PC-9 (cell line): ENCODE measurements at places on chromosomes 16 and 17.

DNA sequence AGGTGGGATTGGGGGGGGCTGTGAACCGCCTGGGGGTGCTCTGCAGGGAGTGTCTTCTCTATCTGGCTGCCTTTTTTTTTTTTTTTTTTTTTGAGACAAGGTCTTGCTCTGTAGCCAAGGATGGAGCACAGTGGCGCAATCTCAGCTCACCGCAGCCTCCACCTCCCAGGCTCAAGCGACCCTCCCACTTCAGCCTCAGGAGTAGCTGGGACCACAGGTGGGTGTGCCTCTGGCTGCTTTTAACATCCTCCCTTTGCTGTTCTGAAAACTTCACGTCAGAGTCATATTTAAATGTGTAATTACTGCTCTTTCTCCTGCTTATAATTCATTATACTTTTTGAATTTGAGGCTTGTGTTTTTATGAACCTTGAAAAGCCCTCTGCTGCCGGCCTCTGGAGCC is 78.4 kb downstream of the ZNF778 start:
- no peaks in the 10 kb centered on the region; the same call in 1 of the 2 replicates for H3K36me3 ChIP-seq
- peaks cover 15% of the 10 kb centered on the region for H3K4me1 ChIP-seq
- H3K4me3 ChIP-seq, result no peak overlapping the region
- DNase-seq, result no peak
- H3K27ac ChIP-seq, result no peak overlapping the region

GRCh38 chr17:48755356-48755755 is 26.8 kb upstream of the HOXB13 start:
- H3K4me1 ChIP-seq, result no peaks in the 10 kb centered on the region
- no peak overlapping the region for H3K4me3 ChIP-seq
- no peak for DNase-seq
- no peak overlapping the region for H3K27ac ChIP-seq
- no peaks in the 10 kb centered on the region for H3K36me3 ChIP-seq

- peaks cover 7% of the 10 kb centered on the region; the same call in 1 of the 2 replicates for H3K27me3 ChIP-seq
- no peak for DNase-seq
- no peak overlapping the region for H3K27ac ChIP-seq
- H3K36me3 ChIP-seq, result no peaks in the 10 kb centered on the region
- no peak overlapping the region for H3K4me3 ChIP-seq
Measured at GRCh38 chr17:10305398-10305797, 67.4 kb downstream of the MYH13 start.

DNA sequence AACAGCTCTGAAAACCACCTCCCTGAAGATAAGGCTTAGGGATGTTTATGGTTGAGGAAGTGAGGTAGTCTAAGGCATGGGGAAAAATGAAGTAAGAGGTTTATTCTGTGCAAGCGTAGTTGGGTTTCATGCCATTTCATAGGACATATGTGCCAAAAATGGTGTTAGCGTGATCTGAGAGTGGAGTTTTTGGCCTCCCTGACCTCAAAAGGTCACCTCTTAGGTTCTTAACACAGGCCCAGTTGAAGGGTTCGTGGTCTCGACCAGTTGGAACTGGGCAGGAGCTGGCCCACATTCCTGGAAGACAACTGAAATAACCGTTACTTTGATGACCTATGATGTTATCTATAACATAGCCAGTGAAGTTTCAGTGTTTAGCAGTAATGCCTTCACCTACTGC is 57.0 kb downstream of the MRTFB start:
- no peaks in the 10 kb centered on the region for H3K36me3 ChIP-seq
- no peak for DNase-seq
- no peaks in the 10 kb centered on the region for H3K4me1 ChIP-seq
- H3K27ac ChIP-seq, result no peak overlapping the region
